ENCODE measurements at places on chromosomes 2 and 18.

DNA sequence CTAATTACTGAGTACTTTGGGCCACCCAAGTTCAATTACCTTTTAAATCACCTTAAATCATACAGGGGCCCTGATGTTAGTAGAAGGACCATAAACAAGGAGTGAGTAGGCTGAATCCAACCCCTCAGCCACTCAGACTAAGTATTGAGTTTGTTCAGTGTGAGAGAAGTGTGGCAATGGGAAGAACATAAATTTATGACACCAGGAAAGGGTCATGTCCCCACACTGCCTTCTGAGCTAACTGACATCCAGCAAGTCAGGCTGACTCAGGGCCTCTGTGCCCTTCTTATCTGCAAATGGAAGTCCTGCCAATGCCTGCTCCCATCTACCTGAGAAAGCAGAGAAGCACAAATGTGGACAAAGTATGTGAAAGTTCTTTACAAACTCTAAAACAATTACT lies 12.9 kb downstream of the PLEKHM3 start:
- DNase-seq: no peak

DNA sequence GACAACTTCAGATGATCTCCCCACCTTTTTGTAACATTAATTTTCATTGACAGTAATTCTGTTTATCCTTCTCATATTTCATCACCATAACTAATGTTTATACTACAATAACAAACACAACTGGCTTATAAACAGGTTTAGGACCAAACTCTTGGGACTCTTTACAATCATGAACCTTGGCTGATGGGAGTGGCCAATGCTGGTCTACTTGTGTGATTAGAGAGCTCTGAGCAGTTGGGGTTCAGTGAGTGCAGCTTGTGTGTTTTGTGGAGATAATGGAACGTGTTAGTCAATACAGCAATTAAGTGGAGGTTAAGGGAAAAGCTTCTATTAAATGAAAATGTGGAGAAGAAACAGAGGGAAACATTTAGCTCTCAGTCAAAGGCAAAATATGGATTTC lies 207.1 kb downstream of the SPAG16 start:
- no peak for DNase-seq

DNA sequence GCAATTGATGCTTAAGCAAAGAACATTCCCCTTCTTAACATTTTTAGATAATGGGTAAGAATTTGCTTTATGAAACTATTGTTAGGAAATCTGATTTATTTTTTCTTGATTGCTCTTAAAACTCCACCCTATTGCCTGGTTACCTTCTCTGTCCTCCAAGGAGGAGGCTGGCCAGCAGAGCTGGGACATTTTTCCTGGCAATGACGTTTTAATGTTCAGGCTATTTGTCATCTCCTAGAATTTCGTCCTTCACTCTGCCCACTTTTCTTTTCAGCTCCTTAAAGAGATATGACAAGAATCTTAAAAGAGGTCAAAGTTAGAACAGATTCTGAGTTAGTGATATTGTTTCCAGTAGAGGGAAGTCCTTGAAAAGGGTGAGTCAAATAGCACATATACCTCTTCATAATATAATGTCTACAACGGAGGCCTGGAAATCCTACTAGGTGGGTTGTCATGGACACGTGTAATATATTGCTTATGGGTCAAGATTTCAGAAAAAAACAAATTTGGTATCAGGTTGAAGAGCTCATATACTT lies 141.0 kb downstream of the CMPK2 start:
- no peak for DNase-seq

GRCh38 chr18:43886341-43886740 lies 609.1 kb upstream of the SYT4 start:
- DNase-seq: no peak

DNA sequence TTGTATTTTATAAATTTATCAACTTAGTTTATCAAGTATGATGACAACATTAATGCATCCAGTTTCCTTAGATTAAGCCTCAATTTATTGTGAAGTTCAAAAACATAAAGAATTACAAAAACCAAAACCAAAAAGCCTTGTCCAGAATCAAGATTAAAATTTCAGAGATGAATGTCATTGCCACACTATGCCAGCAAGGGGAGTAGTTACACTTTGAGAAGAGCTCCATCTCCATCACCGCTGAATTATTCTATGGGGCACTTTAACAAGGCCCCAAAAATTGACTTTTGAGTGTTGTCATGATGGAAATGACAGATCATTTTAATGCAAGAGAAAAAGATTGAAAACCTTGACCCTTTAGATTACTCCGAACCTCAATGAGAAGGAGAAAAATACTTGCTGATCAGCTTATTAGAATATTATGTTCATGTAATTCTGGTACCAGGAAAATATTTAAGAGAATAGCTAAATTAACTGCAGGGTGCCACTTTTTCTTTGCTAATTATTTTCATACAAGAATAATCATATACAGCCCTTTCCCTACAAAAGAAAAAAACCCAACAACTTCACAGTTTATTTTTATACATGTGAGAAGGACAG lies 152.5 kb upstream of the AQP4 start:
- no peak for DNase-seq

GRCh38 chr2:42169874-42170521 lies 845 bp downstream of the EML4 start:
- DNase-seq: no peak

DNA sequence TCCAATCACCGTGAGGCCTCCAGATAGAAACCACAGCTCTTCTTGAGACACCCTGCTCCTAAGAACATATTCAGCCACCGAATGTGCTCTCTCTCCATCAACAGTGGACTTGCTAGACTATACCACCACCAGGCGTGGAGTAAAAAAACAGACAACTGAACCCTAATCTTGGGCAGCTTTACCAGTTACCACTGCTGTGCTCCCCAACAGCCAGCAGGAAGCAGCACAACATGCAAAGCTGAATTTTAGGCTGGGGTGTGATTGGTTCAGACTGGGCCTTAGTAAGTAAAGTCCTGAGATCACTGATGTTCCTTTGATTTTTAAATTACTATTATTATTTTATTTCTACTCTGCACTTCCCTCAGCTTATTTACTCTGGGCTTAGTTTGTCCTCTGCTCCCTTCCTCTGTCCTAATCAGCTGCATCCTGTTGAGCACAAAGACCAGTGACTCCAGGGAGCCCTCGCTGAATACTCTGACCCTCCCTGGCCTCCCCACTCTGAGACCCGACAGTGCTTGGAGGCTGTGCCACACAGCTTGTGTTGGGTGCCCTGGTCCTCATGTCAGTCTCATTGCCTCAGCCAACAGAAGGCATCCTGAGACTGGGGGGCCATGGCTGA lies 21.9 kb downstream of the MRPL35 start:
- no peak for DNase-seq

GRCh38 chr2:68320118-68320641 lies 431 bp upstream of the CNRIP1 start:
- DNase-seq: no peak

GRCh38 chr2:95268211-95269035 lies 5.8 kb upstream of the PROM2 start:
- DNase-seq: no peak

- DNase-seq: no peak
These were observed 155.8 kb downstream of the TDRD15 start for GRCh38 chr2:21279525-21279924.

DNA sequence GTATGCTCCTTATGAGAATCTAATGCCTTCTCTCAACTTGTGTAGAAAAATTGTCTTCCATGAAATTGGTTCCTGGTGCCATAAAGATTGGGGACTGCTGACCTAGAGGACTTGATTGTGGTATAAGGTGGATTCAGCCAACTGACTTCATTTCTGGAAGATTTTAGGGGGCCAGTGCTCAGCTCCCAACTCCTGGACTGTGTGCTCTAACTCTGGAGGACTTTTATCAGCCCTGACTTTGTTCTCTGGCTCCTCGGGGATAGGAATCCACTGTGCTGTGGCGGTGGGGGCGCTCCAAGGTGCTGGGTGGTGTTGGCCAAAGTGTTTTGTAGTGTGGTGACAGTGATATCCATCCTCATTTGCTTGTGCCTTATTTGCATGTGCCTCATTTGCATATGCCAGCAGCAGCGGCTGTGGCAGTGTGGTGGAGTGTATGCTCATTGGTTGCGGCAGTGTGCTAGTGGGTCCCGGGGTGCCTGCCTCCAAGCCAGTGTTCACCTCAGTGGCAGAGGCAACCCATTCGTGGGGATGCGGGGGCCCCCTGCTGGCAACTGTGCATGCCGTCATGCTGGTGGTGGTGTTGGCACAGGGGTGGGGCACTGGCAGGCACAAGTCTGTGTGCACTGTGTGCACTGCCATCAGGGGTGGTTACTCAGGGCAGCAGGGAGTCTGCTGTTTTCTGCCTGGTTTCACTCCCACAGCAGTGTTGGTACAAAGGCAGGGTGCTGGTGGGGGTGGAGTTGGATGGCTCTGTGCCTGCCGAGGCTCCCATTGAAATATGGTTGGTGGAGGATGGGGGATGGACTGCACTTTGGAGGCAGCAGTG lies 19.6 kb downstream of the EHBP1 start:
- DNase-seq: no peak

GRCh38 chr18:37443325-37444055 lies 122.1 kb downstream of the CELF4 start:
- no peak for DNase-seq

DNA sequence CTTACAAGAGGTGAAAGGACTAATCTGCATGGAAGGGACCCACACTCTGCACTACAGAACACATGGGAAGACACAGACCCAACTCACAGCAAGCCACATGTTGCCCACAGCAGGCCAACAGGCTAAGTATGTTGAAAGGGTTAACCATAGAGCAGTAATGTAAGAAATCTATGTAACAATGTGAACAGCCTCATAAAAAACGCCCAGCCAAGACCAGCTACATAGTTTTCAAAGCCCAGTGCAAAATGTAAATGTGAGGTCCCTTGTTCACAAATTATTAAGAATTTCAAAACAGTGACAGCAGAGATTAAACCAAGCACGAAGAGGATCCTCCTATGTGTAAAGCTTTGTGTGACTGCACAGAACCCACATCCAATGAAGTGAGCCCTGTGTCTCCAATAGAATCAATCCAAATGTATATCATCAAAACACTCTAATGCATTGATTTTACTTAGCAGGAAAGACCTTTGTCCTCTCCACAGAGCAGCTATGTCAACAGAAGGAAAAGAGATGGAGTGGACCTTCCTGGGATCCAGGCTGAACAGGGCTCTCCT lies 210.1 kb downstream of the AGPS start:
- no peak for DNase-seq

DNA sequence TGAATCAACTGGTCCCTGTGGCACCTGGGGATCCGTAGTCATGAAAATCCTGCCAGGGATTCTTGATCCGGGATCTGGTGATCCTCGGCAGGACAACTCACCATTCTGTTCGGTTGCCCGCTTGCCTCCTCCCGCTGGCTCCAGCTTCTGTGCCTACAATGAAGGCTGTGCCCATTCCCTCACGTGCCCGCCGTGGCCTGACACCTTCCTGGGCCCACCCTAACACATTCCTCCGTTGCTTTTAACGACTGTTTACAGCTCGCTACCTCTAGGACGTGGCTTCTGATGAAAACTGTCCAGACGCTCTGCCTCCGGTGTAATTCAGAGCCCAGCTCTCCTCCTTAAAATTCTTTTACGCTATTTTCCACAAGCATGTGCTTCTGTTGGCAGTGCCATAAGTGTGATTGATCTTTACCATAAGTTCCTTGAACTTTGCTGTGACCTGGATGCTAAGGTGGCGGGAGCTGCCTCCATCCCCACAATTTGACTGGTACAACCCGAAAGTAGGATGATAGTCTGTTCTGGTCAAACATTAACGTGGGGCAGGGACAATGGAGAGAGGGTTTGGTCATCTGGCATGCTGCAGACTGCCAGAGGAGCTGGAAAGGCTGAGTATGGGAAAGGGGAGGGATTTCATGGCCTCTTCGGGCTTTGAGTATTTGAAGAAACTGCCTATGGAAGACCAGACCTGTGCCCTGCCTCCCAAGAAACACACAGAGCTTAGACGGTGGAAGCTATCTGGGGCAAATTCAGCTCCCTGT lies 206.8 kb upstream of the TNP1 start:
- no peak for DNase-seq

DNA sequence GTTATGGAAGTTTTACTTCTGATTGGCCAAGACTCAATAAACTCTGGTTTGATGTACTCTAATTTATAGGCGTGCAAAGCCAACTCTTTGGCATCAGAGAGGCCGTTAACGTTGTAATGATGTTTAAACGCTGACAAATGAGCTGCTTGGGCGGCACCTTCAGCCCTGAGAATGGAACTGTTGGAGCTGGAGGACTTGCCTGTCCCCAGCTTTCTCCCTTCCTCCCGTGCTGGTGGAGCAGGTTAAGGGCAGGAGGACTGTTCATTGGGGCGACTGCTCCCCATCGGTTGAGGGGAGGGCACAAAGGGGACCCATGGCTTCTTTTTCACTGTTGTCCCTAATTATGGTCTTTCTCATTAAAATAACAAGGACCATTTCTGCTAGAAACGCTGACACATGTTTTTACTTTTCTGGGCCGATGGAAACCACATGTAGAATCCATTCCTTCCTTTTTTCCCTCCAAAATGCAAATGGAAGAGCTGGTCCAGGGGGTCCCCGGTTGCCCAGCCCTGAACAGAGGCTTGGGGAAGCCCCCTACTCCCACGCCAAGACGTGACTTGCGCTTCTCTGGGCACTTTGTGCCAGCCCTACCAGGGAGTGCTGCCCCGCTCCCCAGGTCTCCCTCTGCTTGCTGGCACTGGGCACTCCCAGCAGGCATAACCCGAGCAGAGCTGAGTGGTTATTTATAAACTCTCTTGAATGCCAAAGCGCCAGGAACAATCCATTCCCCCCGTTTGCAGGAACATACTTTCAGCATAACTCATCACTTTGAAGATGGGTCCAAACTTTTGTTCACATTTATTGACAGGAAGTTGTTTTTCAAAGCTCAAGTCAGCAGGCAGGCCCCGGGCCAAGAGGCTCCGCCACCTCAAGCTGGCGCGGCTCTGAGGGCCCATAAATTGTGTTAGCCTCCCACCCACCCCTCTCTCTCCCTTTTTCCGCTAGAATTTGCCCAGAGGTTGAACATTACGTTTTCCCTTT lies 170.1 kb downstream of the ASB1 start:
- DNase-seq: peak; percentile 85

GRCh38 chr2:201781557-201782051 lies 871 bp upstream of the ALS2 start:
- DNase-seq: peak; percentile 15

GRCh38 chr2:202944408-202944807 lies 32.3 kb downstream of the CARF start:
- DNase-seq: no peak

DNA sequence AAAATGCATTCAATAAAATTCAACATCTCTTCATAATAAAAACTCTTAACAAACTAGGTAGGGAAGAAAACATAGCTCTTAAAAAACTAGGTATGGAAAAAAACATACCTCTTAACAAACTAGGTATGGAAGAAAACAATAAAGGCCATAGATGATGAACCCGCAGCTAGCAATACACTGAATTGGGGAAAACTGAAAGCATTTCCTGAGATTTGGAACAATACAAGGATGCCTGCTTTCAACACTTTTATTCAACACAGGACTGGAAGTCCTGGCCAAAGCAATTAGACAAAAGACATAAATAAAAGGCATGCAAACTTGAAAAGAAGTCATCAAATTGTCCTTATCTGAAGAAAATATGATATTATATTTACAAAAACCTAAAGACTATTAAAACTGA lies 67.8 kb downstream of the NCKAP1 start:
- no peak for DNase-seq

GRCh38 chr18:70956554-70956953 lies 667.7 kb downstream of the SOCS6 start:
- DNase-seq: no peak

All from psoas muscle (tissue), 8 donors.